ENCODE measurements at places on chromosomes 4 and X.

- no peak for DNase-seq
These were observed 13.9 kb downstream of the TMEM165 start for GRCh38 chr4:55409468-55410171.

- no peak for DNase-seq
These were observed 62.4 kb downstream of the C4orf50 start for GRCh38 chr4:5955856-5956255.

DNA sequence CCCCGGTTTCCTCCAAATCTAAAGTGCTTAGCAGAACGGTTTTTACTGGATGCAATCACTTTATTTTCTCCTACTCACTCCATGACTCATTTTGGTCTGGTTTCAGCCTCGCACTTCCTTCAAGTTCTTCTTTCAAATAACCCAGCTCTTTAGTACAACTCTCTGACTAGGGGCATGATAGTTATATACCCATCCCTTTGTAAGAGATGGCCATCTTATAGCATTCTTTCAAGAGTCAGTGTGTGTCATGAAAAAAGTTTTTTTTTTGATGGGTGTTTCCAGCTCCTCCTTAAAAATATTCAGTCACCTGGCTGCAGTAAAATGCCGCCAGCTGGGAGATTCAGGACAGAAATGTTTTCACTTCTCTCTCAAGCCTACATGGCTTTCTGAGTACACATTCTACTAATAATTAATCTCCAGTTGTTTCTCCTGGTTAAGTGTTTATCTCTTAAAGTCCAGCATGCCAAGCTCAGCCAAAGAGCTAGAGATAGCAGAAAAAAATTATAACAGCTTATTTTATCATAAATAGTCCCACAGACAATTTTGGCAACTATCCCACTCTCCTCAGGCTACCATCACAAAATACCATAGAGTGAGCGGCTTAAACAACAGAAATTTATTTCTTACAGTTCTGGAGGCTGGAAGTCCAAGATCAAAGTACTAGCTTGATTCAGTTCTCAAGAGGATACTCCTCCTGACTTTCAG is 139.3 kb downstream of the GASK1B start:
- DNase-seq = no peak

DNA sequence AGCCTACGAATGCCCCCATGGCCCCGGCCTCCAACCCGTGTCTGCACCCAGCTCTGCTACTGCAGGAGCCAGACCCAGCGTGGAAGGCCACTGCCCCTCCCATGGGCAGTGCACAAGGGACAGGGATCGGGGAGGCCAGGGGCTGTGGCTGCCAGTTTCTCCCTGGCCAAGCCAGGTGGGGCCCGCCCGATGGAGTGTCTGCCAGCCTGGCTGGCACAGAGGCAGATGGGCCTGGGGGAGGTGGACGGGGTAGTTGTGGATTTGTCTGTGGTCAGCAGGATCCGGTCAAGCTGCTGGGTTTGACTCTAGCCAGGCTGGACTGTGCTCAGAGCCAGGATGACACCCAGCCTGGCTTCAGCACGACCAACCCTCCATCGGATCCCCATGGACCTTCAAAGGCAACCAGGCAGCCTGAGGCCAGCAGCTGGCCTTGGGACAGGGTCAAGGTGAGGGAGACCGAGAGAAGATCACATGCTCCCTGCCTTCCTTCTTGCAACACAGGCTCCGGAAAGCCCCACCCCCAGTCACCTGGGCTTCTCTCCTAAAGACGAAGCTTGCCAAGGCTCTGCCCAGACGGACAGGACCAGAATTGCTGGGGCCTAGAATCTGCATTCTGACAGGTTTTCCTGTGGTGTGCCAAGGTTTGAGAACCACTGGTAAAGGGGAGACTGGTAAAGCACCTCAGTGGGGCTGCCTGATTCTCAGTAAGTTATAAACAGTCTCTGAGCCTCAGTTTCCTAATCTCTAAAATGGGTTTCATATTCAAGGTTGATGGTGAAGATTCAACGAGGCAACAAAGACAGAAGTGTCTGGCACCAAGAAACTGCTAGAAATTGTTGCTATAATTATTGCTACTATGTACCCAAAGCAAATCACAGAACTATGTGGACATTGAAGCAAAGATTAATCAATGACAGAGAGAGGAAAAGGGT is 78.6 kb downstream of the PPP2R2C start:
- DNase-seq = no peak

- DNase-seq = no peak
These were observed 52.8 kb upstream of the GPC4 start for GRCh38 chrX:133468051-133468450.

DNA sequence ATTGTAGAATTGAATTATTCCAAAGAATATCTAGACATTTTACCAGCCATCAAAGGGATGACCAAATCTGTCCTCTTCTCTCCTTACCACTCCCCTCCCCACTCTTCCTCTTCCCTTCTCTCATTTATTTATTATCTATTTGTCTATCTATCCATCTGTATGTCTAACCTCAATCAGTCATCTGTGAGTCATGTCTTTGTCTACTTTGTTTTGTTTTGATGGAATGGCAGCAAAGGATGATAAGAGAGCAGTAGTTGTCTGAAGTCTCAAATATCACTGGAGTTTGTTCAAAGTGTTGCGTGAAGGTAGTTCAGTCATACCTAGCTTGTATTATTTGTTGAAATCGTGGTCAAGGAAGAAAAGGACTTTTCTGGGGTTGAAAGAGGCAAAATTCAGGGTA is 34.7 kb upstream of the PGRMC2 start:
- DNase-seq = no peak

DNA sequence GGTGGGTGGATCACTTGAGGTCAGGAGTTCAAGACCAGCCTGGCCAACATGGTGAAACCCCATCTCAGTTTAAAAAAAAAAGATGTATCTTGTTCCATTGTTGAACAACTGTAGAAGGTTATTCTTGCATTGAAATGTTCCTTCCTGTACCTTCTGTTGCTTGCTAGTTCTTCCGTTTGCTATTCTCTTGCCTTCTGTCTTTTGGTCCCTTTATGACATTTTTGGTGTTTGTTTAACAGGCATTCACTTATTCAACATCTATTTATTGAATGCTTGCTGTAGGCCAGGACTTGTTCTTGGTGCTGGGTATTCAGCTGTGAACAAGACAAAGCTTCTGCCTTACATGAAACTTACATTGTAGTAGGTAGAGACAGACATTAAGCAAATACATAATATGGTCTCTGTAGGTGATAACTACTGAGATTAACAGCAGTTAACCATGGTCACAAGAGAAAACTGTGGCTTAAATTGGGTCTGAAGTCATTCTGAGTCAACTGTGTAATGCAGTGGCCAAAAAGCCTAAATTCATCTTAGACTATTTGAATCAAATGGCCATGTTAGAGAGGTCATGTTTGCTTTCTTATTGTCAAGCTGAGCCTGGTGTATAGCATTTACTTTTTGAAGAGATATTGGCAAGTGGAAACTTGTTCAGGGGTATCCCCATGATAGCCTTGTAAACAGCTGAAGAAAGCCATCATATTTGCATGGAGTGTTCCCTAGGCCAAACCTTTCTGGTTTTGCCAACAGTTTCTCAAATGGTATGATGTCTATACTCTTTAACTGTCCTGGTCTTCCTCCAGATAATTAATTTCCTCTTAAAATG is 35.6 kb downstream of the GAB1 start:
- DNase-seq = no peak

Measured in T-helper 2 cell (primary cell).